ENCODE measurements at places on chromosomes 7 and 10.

DNA sequence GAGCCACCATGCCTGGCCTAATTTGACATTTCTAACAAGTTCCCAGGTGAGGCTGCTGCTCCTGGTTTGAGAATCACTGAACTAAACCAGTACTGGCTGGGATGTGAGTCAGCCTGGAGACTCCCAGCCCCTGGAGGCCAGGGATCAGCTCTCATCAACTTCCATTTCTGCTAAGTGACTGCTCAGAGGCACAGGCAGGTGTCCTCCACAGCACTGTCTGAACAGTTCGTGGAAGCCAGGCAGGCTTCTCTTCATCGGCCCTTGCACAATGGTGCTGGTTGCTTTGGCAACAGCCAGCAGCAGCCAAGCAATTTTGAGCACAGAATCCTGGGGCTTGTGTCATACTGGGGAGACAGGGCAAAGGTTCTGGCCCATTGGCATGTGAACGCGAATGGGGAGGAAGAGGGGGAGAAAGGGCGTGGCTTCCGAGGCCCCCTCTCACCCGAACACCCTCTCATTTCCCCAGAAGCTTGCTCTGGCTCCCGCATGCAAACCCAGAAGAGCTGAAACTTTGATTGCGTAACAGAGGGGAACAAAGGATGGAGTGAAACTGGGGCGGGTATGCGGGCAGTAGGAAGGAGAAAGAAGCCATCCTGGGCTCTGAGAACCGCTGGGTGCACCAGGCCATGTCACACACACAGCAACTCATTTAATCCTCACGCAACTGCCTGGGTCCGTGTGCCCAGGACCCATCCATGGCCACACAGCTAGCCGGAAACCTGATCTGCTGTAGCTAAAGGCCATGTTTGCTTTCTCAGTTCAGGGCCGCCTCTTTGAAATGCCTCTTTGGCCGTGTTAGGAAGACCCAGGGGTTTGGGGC lies 9.0 kb upstream of the POR start:
- no peak for DNase-seq

- DNase-seq = no peak
Observed at GRCh38 chr7:55069271-55069792, 50.5 kb downstream of the EGFR start.

DNA sequence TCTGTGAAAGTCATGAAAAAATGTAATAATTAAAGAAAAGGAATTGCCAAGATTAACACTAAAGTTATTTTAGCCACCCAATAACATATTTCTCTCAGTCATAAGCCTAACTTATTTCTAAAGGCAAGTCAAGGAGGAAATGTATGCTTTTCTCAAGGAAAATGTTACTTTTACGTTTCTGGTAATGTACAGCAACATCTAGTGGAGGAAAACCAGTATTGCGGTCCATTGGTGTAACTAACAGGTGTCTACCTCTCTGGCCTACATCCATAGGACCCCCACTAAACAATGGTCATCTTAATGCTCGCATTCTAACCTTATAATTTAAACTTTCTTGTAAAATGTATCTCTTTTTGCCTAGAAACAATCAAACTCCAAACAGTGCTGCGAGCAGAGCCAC lies 437.5 kb downstream of the KIF20B start:
- no peak for DNase-seq

- no peak for DNase-seq
Observed at GRCh38 chr10:110456046-110456445, 41.7 kb upstream of the DUSP5 start.

- no peak for DNase-seq
Observed at GRCh38 chr10:34613491-34613890, 201.6 kb downstream of the PARD3 start.

DNA sequence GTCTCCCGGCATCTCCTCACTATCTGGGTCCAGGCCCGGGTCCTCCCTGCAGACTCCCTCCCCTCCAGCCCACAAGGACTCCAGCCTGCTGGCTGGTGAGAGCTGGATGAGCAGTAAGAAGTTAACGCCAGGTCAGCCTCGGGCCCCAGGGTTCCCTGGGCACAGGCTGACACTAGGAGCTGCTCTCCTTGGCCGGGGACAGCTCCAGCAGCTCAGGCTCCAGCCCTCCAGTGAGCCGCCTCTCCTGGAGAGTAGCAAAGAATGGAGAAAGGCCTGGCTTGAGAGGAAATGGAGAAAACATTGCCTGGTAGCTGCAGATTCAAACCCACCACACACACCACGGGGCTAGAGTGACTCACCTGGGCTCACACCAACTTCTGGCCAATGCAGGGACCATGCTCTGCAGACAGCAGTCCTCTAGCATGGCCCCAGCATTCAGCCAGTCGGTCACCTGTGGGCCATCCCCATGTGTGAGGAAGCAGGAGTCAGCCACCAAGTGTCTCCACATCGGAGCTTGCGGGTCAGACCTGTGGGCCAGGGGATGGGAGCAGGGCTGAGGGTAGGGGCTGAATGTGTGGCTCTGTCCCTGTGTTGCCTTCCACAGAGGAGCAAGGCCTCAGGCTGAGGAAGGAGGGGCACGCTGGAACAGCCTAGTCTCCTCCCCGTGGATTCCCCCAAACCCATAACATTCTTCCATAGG lies 6.5 kb downstream of the SAP25 start:
- no peak for DNase-seq

GRCh38 chr10:74575191-74575720 lies 251.1 kb upstream of the KAT6B start:
- DNase-seq = no peak

GRCh38 chr7:137970253-137970975 lies 31.5 kb downstream of the CREB3L2 start:
- DNase-seq = no peak

- DNase-seq = no peak
Observed at GRCh38 chr7:4067476-4067760, 614.7 kb upstream of the FOXK1 start.

DNA sequence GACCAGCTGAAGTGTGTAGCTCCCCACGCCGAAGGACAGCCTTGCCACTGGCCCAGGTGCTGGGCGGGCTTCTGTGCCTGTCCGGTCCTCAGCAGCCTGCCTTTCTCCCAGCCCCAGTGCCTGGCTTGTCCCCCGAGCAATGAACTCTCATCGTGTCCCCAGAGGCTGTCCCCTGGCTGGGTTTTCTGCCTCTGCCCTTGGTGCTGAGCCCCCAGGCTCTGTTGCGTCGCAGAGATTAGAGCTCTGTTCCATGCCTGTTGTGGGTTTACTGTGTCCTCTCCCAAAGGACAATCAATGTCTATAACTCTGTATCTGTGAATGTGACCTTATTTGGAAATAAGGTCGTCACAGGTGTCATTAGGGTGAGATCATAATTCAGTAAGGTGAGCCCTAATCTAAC lies 226.1 kb upstream of the SHH start:
- no peak for DNase-seq

DNA sequence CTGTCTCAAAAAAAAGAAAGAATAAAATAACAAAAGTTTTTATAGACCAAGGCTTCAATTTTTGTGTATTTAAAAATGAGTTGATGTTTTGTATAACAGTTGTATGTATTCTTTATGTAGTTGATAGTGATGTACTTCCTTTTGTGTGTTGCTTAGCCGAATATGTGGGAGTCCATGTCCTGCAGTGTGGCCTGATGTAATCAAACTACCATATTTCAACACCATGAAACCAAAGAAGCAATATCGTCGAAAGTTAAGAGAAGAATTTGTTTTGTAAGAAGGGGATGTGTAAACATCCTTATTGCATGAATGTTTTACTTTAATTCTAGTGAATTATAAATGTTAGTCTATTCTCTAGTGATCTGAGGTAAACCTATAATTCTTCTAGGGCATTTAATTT lies 56.6 kb downstream of the MPLKIP start:
- DNase-seq = no peak

DNA sequence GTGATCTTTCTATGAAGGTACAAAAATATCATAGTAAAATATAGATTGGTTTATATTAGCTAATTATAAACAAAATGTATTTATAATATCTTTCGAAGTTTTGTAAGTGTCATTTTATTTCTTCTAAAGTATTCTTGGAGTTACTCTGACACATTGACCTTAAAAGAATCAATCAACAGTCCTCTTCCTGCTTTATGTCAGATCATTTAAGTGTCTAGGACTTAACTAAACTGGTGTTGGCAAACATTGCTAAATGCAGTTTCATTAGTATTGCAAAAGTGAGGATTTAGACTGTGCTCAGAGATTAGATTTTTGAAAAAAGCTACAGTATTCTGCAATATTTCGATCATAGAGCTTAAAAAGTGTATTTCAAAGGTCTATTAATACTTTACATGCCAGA lies 10.3 kb downstream of the GLCCI1 start:
- DNase-seq = no peak

- DNase-seq = no peak
Observed at GRCh38 chr7:123798532-123799188, 46.3 kb upstream of the HYAL4 start.

DNA sequence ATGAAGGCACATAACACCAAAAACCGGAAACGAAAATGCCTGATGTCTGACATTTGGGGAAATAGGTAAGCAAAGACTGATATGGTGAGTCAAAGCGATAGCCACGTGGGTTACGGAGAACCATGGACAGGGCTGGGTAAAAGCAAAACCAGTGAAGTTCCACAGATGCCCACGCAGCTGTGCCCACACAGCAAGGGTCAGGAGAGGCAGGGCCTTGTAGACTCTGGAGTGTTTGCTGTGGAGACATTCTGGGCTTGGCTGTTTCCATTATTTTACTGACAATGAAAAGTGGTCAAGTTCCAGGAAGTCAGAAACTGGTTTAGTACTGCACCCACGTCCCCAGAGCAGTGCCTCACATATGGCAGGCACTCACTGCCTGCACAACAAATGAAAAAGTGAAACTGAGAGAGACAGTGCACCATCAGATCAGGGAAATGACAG lies 148.7 kb downstream of the ZMYND11 start:
- DNase-seq = no peak

- no peak for DNase-seq
Observed at GRCh38 chr7:105672801-105673200, 91.5 kb upstream of the EFCAB10 start.

DNA sequence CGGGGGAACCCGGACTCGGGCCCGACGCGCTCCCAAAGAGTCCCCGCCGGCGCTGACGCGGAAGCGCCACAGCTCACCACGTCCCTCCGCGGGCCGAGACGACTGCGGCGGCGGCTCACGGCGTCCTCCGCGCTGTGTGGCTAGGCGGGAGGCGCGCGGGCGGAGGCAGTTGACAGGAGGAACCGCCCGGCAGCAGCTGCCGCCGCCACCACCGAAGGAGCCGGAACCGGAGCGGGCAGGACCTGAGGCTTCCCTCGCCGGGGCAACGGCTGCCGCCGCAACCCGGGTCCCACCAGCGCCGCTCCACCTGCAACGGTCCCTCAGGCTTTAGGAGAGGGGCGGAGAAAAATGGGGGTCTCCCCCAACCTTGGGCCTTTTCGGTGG lies 334 bp downstream of the ZNF800 start:
- peak; percentile 19 for DNase-seq

DNA sequence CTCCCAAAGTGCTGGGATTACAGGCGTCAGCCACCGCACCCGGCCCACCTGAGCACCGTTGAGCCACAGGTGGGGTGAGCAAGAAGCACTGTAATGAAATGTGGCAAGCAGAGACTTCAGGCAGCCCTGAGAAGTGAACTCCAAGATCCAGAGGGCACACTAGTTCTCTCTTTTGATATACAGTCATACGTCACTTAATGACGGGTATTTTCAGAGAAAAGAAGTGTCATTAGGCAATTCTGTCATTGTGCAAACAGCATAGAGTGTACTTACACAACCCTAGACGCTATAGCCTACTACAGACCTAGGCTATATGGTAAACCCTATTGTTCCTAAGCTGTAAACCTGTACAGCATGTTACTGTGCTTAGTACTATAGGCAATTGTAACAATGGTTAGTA lies 7.9 kb downstream of the PANK1 start:
- no peak for DNase-seq

DNA sequence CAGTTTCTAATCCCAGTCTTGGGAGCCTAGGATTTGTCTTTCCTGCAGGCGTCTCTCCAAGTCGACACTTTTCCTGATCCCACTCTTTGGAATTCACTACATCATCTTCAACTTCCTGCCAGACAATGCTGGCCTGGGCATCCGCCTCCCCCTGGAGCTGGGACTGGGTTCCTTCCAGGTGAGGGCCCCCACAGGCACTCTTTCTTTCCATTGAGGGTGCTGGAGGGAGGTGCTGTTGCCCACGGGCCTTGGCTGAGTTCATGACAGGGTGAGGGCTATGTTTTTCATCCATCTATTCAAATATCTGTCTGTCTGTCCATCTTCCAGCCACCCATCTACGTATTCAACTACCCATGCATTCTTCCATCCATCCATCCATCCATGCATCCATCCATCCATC lies 12.6 kb downstream of the GHRHR start:
- DNase-seq = no peak

- no peak for DNase-seq
Observed at GRCh38 chr7:151428378-151429236, 11.3 kb downstream of the CRYGN start.

- DNase-seq = no peak
Observed at GRCh38 chr10:2214805-2215204, 477.5 kb upstream of the ADARB2 start.

DNA sequence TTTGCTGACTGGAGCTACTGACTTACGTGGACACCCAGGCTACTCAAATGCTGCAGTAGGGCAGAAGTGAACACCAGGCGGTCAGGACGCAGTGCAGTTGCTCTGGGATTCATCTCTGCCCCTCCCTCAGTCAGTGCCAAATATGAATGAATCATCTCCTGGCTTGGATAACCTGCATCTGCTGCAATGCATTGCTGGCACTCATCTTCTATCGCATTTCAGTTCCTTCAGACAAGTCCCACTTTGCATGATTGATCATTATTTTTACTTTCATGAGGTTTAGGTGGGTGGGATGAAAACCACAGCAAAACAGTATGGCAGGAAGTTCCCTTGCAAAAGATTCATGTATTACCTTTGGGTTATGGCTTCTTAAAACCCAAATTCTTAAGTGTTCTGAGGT lies 224.6 kb upstream of the NRP1 start:
- DNase-seq = no peak

- DNase-seq = no peak
Observed at GRCh38 chr10:19968745-19969144, 152.5 kb downstream of the PLXDC2 start.

DNA sequence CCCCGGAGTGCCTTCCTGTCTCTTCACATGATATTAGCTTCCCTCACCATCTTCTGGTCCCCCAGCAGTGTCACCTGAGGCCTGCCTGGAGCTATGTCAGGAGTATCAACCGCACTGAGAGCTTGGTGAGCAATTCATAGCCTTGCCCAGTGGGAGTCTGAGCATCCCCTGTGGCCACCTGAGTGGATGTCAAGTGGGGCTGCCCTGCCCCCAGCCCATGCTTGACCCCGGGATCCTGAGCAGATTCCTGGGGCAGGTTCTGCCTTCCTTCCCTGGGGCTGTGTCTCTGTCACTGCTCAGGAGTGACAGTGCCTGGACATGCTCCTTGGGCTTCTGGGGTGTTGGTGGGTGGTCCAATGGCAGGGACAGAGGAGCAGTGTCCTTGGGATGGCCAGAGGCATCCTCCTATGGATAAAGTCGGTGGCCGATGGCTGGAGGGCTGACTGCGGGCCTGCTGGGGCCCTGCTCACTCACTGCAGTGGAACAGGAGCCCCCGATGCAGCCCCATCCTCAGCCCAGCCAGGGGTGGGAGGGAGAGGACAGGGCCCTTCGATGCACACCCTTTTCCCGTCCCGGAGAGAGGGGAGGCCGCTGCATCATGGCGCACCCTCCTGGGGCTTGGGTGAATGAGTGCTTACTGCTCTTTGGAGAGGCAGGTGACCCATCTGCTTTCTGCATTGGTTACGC lies 95.7 kb downstream of the BMS1 start:
- no peak for DNase-seq

GRCh38 chr10:112952282-112953173 lies 2.5 kb downstream of the TCF7L2 start:
- no peak for DNase-seq
